Activated naive CD8-positive, alpha-beta T cell treated with anti-CD3 and anti-CD28 coated beads, Interleukin-2, amount 10 ng/mL, durations not matched to agents 7 days and 5 days (primary cell): ENCODE measurements at places on chromosomes 2 and 18.

GRCh38 chr2:35462226-35462998, 893.2 kb upstream of the CRIM1 start:
- DNase-seq = no peak

GRCh38 chr2:70448041-70448440, 105.6 kb downstream of the TGFA start:
- no peak for DNase-seq

GRCh38 chr2:218229851-218230250, 12.9 kb downstream of the ARPC2 start:
- no peak for DNase-seq

DNA sequence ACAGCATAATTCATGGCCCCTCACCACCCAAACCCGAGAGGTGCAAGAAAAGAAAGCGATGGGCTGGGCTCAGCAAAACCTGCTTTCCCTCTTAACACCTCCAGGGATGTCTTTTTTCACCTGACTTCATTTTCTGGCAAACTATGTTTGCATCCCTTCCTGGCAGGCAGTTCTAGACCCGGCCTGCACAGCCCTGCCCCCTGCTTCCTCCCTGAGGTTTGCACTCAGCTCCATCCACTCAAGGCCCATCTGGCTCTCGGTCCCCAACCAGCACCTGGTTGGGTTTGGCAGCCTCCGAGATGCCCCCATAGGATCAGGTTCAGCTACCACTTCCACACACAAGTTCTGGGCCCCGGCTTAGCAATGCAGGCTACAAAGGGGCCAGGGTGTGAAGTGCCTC, 185.7 kb downstream of the SMAD7 start:
- DNase-seq = no peak

- no peak for DNase-seq
Measured at GRCh38 chr2:203660465-203660864, 46.0 kb upstream of the CD28 start.

DNA sequence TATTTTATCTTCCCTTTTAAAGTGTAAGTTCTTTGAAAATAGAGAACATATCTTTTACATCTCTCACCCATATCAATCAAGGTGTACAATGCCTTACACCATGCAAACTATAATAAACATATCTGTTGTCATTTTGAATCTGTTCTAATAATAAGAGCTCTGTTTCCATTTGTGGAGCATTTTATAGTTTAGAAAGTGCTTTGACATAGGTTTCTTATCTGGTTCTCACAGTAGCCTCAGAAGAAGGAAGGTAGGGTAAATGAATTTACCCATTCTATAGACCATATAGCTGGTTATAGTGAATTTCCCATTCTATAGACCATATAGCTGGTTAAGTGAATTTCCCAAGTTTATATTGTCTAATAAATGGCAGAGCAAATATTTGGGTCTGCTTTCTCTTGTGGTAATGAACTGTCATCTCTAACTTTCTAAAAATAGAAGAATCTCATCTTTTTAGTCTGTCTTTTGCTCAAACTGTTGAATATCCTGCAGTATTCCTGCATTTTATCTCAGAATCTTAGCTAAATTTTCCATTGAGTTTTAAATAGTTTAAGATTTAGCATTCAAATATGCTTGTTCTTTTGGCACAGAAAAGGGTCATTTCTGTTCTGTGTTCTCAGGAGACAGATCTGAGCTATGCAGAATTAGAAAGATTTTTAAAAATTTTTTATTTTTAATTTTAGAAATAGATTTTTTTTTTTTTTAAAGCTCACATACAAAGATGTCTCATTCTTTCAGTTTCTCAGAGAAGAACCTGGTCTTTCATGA, 80.7 kb upstream of the STON1 start:
- DNase-seq = no peak

DNA sequence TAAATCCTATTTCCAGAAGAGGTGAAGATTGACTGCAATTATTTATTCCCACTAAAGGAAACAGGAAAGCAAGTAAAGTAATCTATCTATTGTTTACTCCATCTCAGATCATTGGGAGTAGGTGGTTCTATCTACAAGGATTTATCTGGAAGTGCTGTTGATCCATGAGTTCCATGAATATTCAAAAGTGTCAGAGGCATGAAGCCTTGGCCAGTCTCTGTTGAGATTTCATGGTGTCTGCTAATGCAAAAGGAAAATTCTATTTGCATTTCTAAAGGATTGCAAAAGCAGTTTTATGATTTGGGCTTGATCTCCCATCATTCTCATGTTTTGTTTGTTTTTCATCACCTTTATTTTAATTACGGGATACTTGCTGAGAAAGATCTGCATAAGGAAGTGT, 102.4 kb upstream of the ST6GAL2 start:
- no peak for DNase-seq

GRCh38 chr2:8980096-8980495, 23.4 kb downstream of the MBOAT2 start:
- no peak for DNase-seq

DNA sequence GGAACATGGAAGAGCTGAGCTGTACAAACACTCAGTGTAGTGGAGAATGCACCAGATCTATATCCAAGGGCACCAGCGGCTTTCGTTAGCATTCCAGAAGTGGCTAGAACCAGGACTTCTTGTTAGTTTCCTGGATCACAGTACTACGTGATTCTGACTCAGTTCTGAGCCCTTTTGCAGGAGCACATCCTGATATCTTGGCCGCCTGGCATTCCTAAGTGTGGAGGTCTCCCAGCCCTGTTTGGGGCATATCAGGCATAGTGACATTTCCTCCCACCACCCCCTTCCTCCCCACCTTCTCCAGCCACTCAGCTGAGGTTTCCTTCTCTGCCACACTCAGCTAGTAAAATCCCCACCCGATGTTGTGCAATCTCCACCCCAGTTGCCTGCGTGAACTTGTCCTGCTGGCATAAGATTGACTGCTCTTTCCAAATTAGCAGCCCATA, 63.4 kb downstream of the BMP10 start:
- no peak for DNase-seq

DNA sequence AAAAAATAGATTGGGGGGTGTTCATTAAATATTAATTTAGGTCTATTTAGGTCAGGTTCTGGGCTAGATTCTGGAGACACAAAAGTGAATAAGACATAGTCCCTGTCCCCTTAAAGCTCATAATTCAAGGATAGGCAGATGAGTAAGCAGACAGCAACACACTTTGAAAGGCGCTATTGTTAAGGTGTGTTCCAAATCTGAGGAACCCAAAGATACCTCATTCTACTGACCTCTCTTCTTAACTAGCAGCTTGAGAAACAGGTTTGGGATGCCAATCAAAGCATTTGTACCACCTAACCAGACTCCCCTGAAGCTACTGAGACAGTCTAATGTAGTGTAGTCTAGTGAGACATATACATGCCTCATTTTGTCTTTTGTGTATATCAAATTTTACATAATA, 34.8 kb downstream of the SEMA4F start:
- DNase-seq = no peak
